Activated naive CD8-positive, alpha-beta T cell treated with anti-CD3 and anti-CD28 coated beads, Interleukin-2, amount 50 U/mL, for 24 hours (primary cell): ENCODE measurements at places on chromosomes 1 and 21.

GRCh38 chr1:230747890-230748800 lies 957 bp downstream of the CAPN9 start:
- no peak for DNase-seq

DNA sequence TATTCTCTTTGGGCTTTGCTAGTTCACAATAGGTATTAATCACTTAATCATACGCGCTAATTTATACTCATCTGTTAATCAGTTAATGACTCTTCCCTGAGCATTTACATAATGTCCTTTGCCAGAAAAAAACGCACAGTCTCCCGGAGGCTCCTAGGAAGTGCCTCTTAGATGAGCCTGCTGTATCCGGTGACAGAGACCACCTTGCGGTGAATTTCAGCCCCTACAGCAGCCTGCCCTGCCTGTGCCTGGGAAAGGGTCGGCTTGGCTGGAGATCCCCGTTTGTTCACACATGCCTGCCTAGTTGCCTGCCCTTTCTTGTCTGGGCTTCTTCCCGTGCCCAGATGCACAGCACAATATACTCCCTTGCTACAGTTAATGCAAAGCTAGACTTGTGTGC lies 152.9 kb downstream of the ZBTB18 start:
- DNase-seq: no peak

DNA sequence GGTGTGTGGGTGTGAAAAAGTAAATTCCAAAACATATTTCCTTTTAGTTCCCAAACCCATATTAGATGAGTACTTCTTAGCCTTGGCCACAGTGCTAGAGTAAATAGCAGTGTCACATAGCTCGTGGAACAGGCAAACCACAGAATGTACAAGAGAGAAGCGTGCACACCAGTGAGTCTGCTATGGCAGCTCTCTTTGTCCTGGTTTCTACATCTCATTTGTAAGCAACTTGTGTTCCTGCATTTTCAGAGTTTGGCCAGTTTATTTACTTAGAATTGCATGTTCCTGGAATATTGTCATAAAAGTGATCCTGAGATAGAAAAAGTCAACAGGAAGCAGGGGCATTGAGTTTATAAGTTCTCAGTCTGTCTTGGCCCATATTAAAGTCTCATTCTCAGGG lies 142.1 kb downstream of the DHRS3 start:
- DNase-seq: no peak

DNA sequence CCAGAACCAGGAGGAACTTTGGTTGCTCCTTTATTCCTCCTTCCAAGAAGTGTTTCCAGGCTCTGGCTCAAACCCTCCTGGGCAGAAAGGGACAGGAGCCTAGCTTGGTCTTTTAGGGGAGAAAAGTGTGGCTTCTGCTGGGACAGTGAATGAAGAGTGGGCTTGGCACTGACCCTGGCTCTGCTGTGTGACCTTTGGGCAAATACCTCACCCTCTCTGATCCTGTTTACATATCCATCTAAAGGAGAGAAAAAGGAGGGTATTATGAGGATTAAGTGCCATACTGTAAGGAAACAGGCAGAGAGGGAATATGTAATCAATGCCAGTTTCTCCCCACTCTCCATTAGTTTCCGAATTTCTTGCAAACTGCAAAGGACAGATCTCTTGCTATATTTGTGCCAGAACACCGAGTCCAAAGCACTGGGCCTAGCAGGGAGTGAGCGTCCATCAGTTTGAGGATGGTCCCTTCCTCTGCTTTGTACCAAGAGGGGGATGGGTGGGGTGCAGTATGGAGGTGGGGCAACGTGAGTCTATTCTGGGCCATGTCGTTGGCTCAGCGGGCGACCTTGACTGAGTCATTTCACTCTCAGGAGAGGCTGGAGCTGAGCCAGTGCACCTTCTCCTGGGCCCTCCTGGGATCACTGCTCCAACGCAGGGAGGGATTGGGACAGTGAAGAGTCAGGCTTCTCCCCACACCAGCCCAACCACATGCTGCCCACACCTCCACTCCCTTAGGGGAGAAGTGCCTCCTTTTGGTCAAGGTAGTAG lies 38.4 kb downstream of the IGSF21 start:
- DNase-seq: no peak

GRCh38 chr1:188023206-188023605 lies 1194.5 kb downstream of the PLA2G4A start:
- DNase-seq: no peak

DNA sequence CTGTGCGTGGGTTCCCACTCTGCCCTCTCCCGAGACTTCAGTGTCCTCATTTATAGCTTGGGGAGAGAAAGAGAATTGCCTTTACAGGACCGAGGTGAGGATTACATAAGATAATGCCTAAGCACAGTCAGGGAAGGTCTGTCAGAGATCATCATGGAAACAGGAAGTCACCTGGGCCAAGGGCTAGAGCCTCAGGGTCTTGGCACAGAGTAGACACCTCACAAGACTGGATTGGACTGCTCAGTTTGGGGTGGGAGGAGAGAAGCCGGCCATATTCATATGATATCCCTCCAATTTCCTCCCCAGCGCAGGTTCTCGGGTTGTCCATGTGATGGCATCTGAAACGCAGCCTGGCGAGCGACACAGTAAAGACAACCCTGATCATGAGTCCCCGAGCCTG lies 3.8 kb downstream of the CNR2 start:
- DNase-seq: peak; percentile 15

DNA sequence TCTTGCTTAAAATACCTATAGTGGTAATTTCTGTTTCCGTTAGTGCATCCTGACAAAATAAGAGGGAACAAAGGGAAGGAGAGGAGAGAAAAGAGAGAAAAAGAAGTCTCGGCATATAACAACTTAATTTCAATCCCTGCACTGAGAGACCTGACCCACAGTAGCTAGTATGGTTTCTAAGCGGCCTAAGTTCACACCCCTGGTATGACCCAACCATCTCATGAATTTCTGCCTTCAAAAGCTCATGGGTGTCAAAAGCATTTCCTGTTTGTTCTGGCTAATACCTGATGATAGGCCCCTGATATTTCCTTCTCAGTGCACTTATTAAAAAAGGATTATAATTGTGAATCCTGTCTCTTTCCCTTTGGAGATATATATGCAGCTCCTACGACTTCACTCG lies 32.1 kb upstream of the RGS1 start:
- no peak for DNase-seq

GRCh38 chr1:206505702-206506355 lies 1.5 kb upstream of the RASSF5 start:
- DNase-seq: no peak

GRCh38 chr1:24048205-24048869 lies 63.6 kb downstream of the MYOM3 start:
- DNase-seq: no peak

DNA sequence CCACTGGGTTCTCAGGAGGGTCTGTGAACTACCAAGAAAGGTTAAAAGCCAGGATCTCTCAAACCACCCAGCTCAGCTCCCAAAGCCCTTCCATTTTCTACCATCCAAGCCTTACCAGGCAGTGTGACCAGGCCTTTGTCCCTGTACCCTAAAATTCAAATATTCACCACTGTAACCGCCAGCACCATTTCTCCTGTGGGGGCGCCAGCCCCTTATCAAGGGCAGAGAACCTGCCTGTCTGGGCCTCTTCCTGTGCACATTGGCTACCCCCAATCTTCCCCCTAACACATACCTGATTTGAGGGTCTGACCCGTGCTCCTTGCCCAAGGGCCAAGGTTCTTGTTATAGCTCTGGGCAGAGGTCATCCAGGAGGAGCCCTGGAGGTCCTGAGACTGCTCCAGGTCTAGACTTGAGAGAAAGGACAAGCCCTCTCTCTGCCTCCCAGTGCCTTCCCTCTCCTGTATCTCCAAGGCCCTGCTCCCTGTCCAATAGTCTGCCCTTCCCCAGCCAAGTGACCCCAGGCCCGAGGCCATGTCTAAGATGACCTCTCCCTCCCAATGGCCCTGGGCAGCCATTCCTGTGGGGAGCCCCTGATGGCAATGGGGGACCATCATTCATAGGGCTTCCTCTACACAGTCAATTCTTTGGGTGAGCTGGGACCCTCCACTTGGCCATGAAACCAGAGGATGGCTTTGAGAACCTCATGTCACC lies 78.5 kb downstream of the FHAD1 start:
- no peak for DNase-seq

DNA sequence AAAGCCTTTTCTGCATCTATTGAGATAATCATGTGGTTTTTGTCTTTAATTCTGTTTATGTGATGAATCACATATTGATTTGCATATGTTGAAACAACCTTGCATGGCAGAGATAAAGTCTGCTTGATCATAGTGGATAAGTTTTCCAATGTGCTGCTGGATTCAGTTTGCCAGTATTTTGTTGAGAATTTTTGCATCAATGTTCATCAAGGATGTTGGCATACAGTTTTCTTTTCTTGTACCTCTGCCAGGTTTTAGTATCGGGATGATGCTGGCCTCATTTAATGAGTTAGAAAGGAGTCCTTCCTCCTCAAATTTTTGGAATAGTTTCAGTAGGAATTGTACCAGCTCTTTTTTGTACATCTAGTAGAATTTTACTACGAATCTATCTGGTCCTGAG lies 55.0 kb downstream of the COL24A1 start:
- DNase-seq: no peak

GRCh38 chr1:16073490-16074119 lies at the start of gene FAM131C:
Gene FAM131C (minus strand): TSS chr1:16073651. CDS start chr1:16073442, 209 bp downstream.
- peak; percentile 51 for DNase-seq

DNA sequence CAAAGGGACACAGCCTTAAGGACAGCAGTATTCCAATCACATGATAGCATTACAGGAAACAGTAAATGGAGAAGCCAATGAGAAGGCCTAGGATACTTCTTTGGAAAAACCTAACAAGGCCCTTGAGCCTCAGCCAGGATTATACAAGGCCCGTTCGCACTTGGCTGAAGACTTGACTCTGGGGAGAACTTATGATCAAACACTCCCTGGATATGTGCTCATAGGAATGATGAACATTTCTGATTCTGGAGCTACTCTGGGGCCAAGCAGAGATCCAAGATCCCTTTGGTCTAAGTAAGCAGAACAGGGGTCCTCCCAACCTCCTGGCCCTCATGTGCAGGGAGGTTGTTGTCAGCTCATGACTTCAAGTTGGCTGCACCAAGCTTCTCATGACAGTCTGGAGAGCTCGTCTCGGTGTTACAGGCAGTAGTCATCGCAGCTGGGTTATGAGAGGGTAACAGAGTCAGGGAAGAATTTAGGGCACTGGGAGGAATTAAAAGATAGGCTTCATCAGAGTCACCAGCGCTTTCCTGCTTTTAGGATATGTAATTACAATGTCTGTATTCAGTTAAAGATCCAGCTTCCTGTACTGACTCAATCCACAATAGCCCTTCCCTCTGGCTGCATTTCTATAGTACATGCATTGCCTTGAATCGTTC lies 92.5 kb upstream of the IRF2BP2 start:
- no peak for DNase-seq

- DNase-seq: no peak
Observed at GRCh38 chr1:185526344-185527307, 207.6 kb upstream of the HMCN1 start.

- DNase-seq: no peak
Observed at GRCh38 chr1:241413386-241413785, 56.4 kb upstream of the RGS7 start.

DNA sequence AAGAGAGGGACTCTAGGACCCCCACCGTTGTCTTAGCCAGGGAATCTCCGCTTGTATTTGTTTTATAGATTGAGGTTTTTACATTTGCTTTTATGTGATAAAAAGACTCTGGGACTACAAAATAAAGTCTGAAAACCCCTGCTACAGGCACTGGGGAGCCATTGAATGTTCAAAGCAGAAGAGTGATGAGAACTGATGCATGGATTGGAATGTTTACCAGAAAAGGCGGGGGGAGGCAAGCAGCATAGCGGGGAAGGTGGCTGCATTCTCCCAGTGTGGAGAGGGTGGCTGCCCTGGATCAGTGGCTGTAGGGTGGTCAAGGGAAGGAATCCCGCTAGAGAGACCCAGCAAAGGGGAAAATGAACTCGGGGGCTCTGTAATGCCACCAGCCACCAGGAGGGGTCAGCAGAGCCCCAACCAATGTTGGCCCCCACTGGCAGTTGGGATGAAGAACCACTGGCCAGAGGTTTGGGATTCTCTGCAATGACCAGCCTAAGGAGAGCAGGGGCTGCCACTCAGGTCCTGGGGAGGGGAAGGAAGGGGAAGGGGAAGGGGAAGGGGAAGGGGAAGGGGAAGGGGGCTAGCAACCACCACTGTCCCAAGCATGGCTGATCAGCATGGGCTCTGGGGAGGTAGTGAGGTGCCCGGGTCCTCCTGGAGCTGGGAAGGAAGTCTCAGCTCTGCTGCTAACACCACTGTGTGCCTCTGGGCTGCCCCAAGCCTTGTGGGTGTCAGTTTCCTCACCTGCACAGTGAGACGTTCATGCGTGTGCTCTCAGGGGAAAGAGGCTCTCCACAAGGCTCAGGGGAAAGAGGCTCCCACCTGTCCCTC lies 19.2 kb upstream of the PEF1 start:
- DNase-seq: peak; percentile 75

DNA sequence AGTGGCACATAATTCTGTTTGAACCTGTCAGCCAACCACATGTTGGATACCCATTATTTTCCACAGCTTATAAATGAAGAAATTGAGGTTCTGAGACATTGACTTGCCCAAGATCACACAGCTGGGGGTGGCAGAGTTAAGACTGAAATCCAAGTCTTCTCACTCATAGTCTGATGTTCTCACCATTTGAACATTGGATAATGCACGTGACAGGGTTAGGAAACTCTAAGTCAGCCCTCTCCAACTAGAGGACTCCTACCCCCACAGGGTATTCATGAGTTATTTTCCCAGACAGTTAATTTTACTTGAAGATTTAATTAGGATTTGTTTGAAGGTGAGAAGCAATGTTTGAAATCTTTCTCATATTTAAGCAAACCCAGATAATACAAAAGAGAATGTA lies 38.1 kb upstream of the C1orf105 start:
- no peak for DNase-seq

DNA sequence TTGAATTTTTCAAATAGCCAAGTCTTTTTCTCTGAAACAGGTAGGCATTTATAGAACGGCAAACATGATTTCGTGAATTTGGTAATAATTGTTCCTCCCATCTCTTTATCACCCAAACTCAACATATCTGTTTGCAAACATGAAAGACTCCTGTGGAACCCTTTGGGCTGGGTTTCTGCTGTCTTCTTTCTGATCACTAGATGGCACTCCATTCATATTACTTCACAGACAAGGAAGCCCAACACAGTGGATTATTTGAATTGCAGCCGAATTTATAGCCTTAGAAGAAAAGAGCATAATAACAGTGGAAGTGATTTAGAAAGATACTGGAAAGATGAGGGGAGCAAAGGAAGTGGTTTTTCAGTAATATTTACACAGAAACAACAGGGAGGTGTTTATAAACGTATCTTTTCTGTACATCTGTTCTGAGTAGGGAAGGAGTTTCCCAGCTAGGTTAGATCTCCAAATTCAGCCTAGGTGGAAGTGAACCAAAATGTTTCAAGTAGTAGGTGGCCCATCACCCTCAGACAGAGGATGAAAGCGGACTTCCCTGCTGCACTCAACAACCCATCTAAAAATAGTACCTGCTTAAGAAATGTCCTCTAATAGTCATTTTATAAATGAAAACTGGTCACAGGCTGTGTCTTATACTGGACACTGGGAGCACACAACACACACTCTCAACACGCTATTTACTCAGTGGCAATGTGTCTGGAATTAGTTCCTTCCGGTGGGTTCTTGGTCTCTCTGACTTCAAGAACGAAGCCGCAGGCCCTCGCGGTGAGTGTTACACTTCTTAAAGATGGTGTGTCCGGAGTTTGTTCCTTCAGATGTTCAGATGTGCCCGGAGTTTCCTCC lies 67.6 kb downstream of the MAP3K21 start:
- no peak for DNase-seq
